Omental fat pad (tissue), 4 donors: ENCODE measurements at places on chromosomes 3 and 15.

DNA sequence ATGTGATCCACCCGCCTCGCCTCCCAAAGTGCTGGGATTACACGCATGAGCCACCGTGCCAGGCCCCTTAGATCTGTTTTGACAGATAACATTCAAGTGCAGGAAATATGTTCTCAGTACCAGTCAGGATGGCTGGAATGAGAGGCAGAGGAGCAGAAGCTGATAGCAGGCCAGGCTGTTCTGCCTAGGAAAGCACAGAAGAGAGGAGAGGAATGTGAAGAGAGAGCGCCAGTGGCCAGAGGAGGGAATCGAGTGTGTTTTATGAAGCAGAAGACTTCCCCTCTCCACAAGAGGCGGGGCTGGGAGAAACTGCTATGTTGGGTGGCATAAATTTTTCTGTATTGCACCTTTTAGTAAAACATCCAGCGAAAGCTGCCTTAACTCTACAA lies 32.0 kb upstream of the RYK start:
- DNase-seq, result no peak

GRCh38 chr3:61223451-61223850 lies 27.8 kb downstream of the FHIT start:
- no peak for DNase-seq

DNA sequence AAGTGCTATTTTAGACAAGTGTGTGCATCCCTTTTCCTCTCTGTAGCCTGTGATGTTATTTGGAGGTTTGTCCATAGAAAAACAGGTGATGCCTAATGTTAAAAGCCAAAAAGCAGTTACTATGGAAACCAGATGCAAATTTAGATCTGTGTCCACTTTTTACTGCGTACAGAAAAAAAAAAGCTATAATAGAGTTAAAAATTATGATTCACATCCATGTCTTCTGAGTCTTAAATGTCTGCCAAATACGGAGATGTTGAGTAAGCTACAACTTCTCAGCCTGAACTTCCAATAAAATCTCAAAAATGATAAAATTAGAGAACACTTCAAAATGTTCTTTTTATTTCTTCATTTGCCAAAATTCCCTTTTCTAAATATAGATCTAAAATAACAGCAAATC lies 74.2 kb upstream of the GAP43 start:
- DNase-seq, result no peak

- DNase-seq, result no peak
These were observed at the start of gene SHC4 for GRCh38 chr15:48963524-48964113. Gene SHC4 (minus strand): TSS chr15:48963919. CDS start chr15:48963015, 904 bp downstream.

- DNase-seq, result no peak
These were observed 35.7 kb upstream of the CILP start for GRCh38 chr15:65246939-65247338.

DNA sequence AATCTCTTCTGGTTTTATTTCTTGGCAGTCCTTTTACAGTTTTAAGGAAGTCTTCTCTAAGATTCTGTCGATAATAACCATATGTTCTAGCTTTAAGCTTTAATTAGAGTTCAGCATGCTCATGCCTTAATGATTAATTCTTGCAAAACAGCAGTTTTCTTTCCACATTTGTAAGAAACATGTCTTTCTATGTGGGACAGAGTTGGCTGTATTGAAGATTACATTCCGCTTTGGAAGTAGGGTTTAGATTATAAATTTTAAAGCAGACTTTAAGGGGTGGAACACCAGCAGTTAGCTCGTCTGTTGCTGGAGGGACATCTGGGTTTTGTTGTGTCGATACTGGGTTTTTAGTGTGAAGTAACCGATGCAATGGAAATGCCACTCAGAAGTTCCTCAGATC lies 35.3 kb downstream of the SQOR start:
- DNase-seq, result no peak

- no peak for DNase-seq
These were observed 44.9 kb downstream of the LIPC start for GRCh38 chr15:58476525-58477162.

DNA sequence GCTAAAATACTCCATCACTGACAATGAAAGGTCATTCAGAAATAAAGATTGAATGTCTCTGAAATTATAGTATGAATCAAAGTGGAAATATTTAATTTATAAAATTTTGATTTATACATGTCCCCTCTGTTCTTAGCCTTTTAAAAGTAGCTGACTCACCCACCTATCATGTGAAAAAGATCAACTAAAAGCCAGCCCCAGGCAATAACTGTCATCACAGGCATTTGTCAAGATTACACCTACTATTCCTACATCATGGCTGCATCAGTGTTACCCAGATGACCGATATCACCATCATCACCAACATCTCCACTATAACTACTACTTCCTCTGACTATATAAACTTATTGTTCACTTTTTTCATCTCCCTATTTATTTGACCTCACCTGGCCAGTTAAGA lies 14.3 kb upstream of the PIK3R4 start:
- no peak for DNase-seq

GRCh38 chr3:69462022-69462825 lies 76.3 kb upstream of the FRMD4B start:
- no peak for DNase-seq

- DNase-seq, result no peak
These were observed 2.6 kb upstream of the XYLB start for GRCh38 chr3:38343797-38344594.

GRCh38 chr3:180252683-180253082 lies 215.9 kb upstream of the PEX5L start:
- DNase-seq, result no peak

DNA sequence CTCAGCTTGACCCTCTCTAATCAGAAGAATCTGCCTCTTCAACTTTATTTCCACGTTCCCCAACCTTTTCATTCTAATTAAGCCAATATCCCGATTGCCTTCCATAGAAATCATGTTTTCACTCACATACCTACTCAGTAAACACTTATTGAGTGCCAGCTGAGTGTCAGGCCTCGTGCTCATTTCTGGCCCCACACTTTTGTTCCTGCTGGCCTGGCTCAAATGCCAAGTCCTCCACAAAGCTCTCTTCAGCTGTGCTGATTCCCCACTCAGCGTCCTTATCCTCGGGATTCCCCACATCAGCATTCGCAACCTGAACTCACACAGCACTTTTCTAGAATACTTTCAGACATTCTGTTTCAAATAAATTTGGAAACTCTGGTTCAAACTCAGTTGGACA lies 68.9 kb downstream of the THBS1 start:
- DNase-seq, result no peak

DNA sequence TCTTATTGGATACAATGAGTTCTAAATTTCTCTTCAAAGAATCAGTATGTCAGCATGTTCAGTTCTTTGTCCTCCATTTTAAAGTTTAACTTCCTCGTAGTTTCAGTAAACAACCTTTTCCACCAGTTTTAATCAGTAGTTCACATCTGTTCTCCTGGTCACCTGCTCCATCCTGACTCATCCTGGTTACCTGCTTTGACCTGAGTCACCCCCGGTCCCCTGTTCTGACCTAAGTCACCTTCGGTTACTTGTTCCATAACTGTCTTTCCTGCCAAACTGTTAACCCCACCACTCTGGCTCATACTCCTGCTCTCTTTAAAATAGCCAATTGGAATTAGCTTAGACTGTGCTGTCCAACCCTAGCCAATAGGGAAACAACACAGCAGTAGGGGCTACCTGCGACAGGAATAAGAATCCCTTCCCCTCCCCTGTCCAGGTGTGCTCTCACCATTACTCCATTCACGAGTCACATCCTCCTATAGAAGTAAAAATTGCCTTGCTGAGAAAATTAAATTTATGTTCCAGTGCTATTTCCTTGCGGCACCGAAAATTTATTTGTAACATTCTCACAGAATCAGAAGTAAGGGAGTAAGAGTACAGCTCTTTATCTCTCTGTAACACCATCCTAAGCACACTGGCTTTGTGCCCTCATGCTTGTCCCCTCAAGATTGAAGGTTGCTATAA lies 23.8 kb downstream of the TRANK1 start:
- no peak for DNase-seq

DNA sequence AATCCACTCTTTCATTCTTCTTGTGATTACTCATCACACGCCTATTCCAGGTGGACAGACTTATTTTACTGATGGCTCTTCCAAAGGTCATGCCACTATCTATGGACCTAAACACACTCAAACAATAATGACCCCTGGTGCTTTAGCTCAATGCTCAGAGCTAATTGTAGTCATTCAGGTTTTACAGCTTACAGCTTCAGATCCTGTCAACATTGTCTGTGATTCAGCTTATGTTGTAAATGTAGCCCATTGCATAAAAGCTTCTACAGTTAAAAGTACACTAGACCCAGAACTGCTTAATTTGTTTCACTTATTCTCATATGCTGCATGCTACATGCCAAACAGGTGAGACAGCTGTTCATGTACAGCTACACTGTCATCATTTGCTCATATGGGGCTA lies 49.2 kb downstream of the LSM3 start:
- DNase-seq, result no peak

- DNase-seq, result no peak
These were observed 224.9 kb upstream of the ZNF717 start for GRCh38 chr3:76010252-76010651.

DNA sequence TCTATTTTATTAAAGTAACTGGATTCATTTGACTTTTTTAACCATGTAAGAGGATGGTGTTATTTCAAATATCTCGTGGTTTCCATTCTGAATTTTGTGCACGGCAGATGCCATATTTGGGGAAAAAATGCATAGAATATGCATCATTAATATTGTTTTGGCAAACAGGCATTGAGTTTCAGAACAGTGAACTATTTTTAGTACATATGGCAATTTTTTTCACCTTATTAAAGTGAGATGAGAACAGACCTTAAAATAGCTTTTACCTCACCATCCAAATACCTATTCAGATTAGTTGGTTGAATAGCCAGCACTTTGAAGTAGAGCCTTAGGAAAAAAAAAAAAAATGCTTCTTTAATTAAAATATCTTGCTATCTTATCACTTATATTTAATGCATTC lies 117.3 kb upstream of the FLNB start:
- no peak for DNase-seq

- no peak for DNase-seq
These were observed 38.7 kb upstream of the PTPN23 start for GRCh38 chr3:47342151-47342550.

- no peak for DNase-seq
These were observed 71.1 kb upstream of the XCR1 start for GRCh38 chr3:46098319-46098761.

GRCh38 chr3:45153658-45154437 lies 7.7 kb upstream of the CDCP1 start:
- DNase-seq, result no peak

DNA sequence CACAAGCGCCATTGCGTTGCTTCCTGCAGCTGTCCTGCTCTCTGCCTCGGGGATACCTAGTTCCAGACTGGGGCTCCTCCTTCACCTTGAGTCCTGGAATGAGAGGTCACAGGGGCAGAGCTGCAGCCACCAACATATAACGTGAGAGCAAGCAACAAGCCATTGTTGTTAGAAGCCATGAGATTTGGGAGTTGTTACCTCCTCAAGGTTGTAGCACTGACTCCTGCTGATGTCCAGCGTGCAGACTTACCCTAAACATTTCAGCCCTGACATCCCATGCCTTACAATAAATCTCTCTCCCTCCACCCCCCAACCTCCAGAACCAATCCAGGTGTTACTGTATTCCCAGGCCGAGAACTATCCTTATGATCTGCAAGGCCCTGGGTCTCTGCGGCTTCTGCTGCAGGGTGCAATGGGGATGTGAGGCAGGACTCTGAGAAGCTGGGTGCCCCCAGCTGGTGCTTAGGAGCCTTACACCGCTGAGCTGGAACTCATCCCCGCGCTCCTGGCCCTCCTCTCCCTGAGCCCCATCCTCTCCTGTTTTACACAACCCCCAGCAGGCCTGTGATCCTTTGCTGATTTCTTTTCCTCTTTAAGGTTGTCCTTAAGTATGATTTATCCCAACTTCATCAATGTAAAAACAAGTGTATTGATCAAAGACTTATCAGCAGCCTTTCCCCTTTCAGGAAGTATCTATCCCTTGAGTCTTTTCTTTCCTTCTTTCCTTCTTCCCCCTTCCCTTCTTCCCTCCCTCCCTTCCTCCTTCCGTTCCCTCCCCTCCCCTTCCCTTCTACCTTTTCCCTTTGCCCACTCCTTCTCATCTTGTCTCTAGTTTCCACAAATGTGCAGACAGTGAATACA lies 84.2 kb upstream of the ABHD2 start:
- no peak for DNase-seq

GRCh38 chr15:92444631-92445030 lies 51.0 kb downstream of the ST8SIA2 start:
- no peak for DNase-seq

GRCh38 chr3:124640635-124641306 lies 89.5 kb upstream of the UMPS start:
- no peak for DNase-seq

- no peak for DNase-seq
These were observed 73.0 kb downstream of the UQCC5 start for GRCh38 chr3:52609316-52609815.

- no peak for DNase-seq
These were observed 24.4 kb downstream of the RLBP1 start for GRCh38 chr15:89196994-89197393.

DNA sequence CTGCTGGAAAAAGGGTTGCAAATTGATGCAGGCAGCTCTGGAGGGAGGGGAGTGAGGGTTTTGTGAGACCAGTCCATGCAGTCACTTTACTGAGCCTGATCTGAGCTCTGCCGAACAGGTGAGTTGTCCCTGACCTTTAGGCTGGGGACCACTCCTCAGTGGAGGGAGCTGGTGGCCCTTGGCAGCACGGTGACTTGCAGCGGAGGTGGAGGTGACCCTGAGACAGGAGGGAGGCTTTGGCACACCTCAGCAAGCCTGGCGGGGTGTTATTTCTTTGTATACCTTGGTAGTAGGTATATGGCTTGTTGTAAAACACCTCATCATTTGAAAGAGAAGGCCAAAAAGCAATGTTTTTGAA lies 43.5 kb downstream of the FGD5 start:
- no peak for DNase-seq

DNA sequence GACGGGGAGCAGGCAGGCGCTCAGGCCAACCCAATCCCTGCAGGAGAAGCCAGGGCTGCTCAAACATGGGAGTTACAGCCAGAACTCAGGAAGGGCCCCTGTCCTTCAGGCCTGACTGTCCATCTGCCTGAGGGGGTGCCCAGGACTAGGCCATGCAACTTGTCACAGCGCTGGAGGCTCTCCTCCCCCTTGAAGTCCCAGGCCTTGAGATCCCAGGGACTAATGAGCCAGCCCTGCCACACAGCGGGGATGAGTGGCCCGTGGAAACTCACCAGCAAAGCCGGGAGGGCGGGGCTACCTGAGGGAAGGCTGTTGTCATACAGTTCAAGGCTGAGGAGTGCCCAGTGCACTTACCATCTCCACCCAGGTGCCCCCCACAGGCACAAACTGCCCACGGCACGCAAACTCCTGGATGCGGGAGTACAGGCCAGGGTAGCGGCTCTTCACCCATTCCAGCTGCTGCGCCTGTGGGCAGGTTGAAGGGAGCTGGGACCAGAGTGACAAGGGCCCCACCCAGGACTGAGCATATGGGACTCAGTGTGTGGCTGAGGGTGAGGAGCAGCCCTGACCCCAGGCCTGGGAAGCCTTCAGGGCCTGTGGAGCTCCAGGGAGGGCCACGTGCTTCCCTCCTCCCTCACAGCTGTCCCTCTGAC lies 6.3 kb downstream of the MAN2C1 start:
- no peak for DNase-seq

- DNase-seq, result no peak
These were observed 40.5 kb downstream of the SH3BP5 start for GRCh38 chr3:15291589-15292541.

GRCh38 chr15:83833569-83833968 lies 179.6 kb downstream of the ADAMTSL3 start:
- DNase-seq, result no peak

- DNase-seq, result no peak
These were observed 184.8 kb downstream of the SHQ1 start for GRCh38 chr3:72663429-72663828.
